ENCODE measurements at places on chromosomes 3 and 15. TPM values are rescaled to one million over a fixed set of nuclear protein-coding genes. Genes with fewer than 3 reads are reported as not detected.

KBTBD13 gene
- total RNA-seq, result not detected

TYRO3 gene
- 15.8 TPM for total RNA-seq

ITIH4 gene
- total RNA-seq, result 0.71 TPM

CEP19 gene
- 2.9 TPM for total RNA-seq

Data from A549 treated with CORT108297 at 1 μM for 4 hours (cell line).